ENCODE measurements at places on chromosomes 7 and 10.

- peak; percentile 69 for DNase-seq
Observed at GRCh38 chr7:50467817-50468610, 17.9 kb upstream of the FIGNL1 start.

DNA sequence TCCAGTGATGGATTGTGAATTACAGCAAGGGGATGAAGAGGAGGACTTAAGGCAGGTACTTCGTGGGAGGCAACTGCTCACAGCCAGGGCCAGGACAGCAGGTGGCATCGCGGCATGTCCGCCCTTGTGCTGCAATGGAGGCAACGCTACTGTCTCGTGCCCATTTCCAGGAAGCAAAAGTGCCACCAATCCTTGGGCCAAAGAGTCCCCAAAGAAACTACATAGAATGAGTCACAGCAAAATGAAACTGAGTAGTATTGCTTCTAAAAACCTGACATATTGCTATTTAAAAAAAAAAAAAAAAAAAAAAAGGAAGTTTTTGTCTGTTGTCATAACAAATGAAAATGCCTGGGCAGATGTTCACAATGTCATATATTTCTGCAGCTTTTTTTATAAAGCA, 46.6 kb downstream of the RSU1 start:
- no peak for DNase-seq

GRCh38 chr7:51249187-51249945, 67.2 kb downstream of the COBL start:
- DNase-seq: no peak

DNA sequence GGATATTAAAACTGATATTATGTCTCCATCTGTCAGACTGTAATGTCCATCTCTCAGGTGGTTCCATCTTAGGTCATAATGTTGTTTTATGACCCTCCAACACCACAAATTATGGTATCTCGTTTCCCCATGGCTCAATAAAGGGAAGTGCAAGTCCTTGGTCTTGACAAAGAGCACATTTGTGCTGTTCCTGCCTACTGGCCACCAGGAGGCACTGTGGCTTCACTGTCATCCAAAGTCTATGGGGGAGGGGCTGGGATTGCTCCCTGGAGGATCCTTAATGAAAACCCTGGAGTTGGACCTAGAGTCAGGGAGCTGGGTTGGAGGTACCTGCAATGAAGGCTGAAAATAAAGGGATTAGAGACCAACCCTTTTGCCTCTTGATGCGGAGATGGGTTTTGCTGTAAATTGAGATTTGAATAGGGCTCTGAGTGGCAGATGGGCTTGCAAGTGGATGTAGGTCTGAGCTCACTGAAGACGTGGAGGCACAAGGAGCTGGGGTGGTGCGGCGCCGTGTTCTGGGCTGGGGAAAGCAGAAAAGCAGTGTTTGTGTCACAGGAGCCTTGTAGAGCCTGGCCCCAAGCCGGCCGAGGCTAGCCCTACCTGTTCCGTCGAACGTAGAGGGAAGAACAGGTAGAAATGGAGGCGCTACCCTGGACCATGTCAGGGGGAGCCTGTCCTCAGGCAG, 180.5 kb upstream of the PRSS58 start:
- DNase-seq: peak; percentile 44

DNA sequence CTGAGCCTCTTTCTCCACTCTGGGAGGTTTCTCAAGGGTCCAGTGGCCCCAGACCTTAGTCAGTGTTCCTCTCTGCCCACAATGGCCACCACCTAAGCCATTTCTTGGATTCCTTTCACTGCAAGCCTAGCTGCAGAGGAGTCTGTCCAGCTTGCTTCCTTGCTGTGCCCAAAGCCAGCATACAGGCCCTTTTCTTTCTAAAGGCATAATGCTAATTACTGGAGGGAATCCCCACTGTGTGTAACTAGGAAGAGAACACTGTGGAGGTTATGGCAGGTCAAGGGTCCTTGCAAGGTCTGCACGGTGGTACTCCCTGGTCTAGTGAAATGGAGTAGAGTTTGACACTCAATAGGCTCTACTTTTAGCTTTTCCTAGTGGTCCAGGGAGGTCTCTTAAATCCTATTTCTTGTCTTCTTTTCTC, 70.4 kb upstream of the CC2D2B start:
- DNase-seq: no peak

- DNase-seq: no peak
Observed at GRCh38 chr10:22683140-22683389, 31.3 kb downstream of the PIP4K2A start.

- DNase-seq: no peak
Observed at GRCh38 chr7:54339073-54339472, 203.1 kb upstream of the VSTM2A start.

DNA sequence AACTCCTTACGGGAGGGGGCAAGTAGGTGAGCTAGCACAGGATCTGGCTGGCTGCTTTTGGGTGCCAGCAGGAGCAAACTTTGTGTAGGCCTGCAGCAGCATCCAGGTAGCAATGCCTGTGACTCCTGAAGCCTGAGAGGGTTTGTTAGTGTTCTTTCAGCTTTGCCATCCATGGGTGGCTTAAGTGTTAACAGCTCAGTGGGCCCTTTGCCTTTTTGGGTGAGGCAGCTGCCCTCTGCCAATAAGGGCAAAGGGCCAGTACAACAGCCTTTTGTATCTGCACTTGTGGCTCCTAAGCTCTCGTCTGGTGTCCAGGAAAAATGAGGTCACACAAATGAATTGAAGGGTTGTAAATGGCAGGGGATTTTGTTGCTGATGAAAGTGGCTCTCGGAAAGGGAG, 359.0 kb upstream of the CHRM2 start:
- DNase-seq: no peak

DNA sequence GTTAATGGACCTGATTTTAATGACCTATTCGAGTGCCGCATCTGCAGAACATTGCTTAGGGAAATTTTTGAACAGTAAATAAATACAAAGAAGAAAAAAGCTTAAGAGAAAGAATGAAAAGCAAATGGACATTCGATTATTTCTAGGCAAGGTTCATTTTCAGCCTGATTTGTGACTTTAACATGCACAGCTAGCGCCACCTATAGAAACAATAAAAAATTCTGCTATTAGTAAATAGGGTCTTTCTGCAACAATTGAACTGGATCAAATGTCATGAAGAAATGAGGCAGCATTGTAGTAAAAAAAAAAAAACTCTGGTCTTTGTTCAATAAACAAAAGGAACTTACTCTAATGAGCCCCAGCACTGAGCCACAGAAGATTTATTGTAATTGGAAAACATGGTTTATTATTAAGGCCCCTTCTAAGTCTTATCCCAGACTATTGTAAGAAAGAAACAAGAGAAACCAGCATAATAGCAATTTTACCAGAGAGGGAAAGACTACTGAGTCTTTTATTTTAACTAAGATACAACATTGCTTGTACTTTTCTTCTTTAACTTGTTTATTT, 41.4 kb upstream of the GHITM start:
- peak; percentile 3 for DNase-seq

- DNase-seq: no peak
Observed at GRCh38 chr7:116534790-116535189, 10.0 kb downstream of the CAV1 start.

- no peak for DNase-seq
Observed at GRCh38 chr10:49076741-49077521, 38.4 kb downstream of the VSTM4 start.

DNA sequence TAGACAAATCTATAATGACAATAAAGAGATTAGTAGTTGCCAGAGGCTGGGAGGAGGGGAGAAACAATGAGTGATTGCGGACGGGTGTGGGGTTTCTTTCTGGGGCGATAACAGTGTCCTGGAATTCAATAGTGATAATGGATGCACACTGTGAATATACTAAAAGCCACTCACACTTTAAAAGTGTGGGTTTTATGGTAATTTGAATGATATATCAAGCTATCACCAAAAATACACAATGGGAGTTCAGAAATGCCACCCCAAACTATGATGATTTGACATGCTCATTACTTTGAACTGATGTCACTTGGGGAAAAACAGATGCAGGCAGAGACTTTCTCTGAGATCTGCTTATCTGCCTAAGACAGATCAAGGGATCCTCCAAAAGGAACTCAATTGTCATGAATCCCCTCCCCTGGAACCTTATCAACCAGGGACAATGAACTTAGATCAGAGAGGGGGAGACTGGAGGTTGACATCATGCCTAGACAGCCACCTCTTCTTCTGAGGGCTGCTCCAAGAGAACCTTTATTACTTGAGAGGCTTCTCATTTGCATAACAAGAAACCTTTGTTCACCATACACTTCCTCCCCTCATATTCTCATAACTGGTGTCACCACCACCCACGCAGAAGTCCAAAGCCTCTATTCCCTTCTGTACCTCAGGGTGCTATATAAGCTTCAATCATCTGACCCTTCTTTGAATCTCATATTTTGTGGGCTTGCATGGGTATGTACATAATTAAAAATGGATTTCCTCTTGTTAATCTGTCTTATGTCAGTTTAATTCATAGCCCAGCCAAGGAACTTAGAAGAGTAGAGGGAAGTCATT, 14.8 kb upstream of the ZC3HAV1 start:
- no peak for DNase-seq

- DNase-seq: no peak
Observed at GRCh38 chr7:78326876-78327275, 528.3 kb downstream of the PHTF2 start.

DNA sequence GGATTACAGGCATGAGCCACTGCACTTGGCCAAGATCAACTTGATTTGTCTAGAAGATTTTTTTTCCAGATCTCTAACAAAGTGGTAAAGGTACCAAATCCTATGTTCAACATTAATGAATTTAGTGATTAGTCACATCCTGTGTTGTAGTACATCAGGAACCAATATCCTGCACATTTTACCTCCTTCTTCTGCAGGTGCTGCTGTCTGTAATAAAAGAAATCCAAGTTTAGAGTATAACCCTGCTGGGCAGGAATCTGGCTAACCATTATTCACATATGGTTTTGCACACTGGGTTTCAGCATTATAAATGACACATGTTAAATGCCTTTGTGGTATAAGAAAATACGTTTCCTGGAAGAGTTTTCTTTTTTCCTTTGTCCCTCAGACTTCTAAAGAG, 10.8 kb downstream of the PARD3 start:
- DNase-seq: no peak

- no peak for DNase-seq
Observed at GRCh38 chr10:43874984-43875383, 226.3 kb upstream of the ZNF32 start.

DNA sequence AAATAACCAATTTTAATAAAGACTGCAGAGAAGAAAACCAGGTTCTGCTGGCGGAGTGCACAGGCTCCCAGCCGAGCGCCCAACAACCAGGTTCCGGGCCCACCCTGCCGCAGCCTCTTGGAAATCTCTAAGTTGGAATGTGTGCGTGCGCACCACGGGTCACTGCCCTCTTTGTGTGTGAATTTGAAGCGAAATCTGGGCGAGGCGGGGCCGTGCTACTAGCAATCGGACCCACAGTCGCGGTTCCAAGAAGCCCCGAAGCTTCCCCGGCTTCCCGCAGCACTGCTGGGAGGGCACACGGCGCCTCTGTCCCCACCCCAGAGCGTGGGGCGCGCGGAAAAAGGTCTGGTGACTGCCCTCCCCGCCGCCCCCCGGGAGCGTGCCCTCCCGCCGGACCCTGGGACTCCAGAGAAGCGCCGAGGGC, 666 bp upstream of the MAP3K8 start:
- no peak for DNase-seq

GRCh38 chr7:148095066-148095465, 495.5 kb upstream of the C7orf33 start:
- DNase-seq: no peak

DNA sequence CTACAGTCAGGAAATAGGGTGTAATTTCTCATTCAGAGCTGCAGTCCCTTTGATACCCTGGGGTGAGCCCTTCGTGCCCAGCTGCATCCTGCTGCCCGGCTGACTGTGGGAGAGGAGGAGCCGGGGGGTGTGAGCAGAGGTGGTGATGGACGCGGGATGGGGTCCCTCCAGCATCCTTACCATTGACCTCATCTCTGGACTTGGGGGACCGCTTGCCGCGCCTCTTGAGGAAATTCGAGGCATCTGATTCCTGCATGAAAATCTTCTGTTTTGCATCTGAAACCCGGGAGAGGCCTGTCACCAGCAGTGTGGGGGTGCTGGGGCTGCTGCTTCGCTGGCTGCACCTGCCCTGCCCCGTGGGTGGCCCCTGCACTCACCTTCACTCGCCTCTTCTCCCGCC, 816 bp downstream of the UCMA start:
- no peak for DNase-seq

GRCh38 chr7:92699560-92699959, 109.4 kb upstream of the FAM133B start:
- no peak for DNase-seq

- no peak for DNase-seq
Observed at GRCh38 chr7:100191775-100192174, 14.1 kb downstream of the STAG3 start.

- DNase-seq: no peak
Observed at GRCh38 chr7:158166386-158167340, 421.0 kb downstream of the PTPRN2 start.

DNA sequence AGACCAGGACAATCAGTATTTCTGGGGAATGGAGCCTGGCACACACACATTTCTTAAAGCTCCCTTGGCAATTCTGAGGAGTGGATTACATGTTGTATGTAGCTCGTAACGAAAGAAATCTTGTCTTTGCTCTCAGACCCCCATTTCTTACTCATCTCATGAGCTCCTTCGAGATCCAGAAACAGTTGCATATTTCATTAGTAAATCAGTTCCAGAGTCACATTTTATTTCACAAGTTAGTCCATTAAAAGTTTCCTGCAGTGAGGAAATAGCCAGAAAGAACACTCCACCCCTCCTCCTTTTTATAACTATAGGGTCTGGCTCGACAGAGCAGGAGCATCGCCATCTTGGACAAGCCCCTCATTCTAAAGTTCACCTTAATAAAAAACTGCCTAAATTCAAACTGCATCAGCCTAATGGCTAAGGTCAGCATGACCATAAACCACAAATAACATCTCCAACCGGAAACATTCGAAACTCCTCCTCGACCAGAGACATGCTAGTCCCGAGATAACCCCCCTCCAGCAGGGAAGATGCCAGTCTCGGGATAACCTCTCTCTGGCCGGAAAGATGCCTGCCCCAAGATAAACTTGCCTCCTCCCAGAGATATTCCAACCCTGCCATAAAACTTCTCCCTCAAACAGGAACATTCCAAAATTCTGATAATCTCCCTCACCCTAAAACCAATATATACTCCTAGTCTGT, 7.4 kb downstream of the EGFR start:
- no peak for DNase-seq

DNA sequence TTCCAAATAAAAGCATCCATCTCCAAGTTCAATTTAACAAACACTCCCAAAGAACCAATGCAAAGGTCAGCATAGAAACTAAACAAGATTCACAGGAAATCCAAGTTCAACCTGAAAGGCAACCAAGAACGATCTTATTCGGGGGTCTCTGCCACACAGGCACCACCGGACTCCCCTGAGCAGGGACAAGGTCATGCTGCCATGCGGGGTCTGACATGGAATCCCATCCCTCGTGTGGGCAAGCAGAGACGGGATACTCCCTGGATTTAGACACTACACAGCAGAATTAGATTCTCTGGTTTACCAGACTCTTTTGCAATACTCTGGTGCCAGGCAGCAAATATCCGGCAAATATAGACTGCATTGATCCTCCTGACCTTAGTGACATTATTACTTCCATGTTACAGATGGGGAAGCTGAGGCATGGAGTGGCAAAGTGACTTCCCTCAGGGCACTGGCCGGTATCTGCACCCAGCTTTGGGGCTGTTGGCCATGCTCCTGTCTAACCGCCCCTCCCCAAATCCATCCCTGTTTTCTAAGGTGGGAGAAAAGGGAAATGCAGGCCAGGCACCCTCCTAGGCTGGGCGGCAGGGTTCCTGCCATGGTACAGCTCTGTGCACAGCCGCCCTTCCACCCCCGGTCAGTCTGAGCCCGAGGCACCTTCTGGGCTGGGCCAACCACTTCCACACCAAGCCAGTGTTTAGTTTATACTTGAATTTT, 111.8 kb downstream of the VIPR2 start:
- no peak for DNase-seq

Measured in CD8-positive, alpha-beta T cell (primary cell).